NCI-H1105 (cell line): ENCODE measurements at places on chromosomes 6 and 20.

GRCh38 chr6:12196326-12196936 is 93.7 kb upstream of the EDN1 start:
- DNase-seq, result no peak

DNA sequence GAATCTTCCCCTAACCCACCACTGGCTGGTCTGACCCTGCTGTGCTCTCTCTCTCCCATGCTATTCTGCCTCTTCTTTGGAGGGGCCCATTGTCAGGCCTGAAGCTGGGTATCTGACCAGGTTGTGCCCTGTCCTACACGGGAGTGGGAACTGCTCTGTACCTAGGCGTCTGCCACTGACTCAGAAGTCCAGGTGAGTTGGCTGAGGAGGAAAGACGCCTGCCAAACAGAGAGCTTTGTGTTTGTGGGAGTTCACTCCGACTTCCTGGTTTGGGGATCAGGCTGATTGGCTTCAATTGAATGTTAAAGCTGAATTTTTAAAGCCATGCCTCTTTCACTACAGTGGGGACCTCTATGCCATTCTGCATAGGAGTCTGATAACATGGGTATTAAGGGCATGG is 136.0 kb downstream of the CCDC170 start:
- DNase-seq, result no peak

GRCh38 chr6:70246118-70246517 is 56.8 kb downstream of the COL9A1 start:
- DNase-seq, result no peak

GRCh38 chr6:100301731-100302130 is 163.0 kb downstream of the SIM1 start:
- no peak for DNase-seq

DNA sequence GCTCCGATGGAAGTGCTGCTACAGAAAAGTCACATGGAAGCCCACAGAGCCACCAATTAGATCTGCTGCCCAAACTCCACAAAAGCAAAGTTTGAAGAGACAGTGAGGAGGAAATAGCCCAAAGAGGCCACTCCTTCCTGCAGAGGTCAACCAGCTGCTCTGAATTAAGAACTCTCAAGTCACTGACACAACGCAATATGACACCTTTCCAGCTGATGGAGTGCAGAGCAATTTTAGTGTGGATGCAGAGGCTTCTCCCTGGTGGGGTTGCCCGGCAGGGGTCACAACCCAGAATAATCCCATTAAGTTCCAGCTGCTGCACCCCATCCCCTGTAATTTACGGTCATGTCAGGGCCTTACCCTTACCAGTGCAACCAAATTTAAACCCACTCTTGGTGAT is 361.9 kb upstream of the JARID2 start:
- no peak for DNase-seq
